A549 treated with ZK216348 at 1 μM for 4 hours (cell line): ENCODE measurements at places on chromosomes 11 and 22. TPM values are rescaled to one million over a fixed set of nuclear protein-coding genes. Genes with fewer than 3 reads are reported as not detected.

Gene PATE4
- total RNA-seq, result not detected in 5 replicates

Gene BTBD18
- not detected in 5 replicates for total RNA-seq

Gene CLDN25
- not detected in 5 replicates for total RNA-seq

Gene TMEM138
- 85.9 to 114 TPM (median 105 TPM) in 5 replicates for total RNA-seq

Gene ADAMTS8
- 0.28 to 0.76 TPM (median 0.57 TPM) in 5 replicates for total RNA-seq

Gene HIRA
- 19.9 to 25.3 TPM (median 23.5 TPM) in 5 replicates for total RNA-seq

Gene ZNF215
- total RNA-seq, result 1.0 to 1.7 TPM (median 1.2 TPM) in 5 replicates

Gene CNIH2
- total RNA-seq, result 0.88 to 2.7 TPM (median 1.7 TPM) in 5 replicates

Gene FGF3
- total RNA-seq, result not detected in 5 replicates

Gene TMEM184B
- total RNA-seq, result 26.4 to 56.6 TPM (median 49.8 TPM) in 5 replicates

Gene MS4A13
- not detected in 5 replicates for total RNA-seq

Gene ANGPTL5
- 0.13 TPM in 1 of 5 replicates, not detected in the others for total RNA-seq

Gene GGTLC3
- not detected in 5 replicates for total RNA-seq

Gene IGSF9B
- 0.55 to 2.3 TPM (median 2.0 TPM) in 5 replicates for total RNA-seq

Gene PLEKHB1
- 0.48 to 1.4 TPM (median 1.1 TPM) in 5 replicates for total RNA-seq

Gene UBQLNL
- 0.09 TPM in 1 of 5 replicates, not detected in the others for total RNA-seq

Gene ISX
- total RNA-seq, result not detected in 5 replicates
